Stromal cell of bone marrow (primary cell): ENCODE measurements at places on chromosomes 1 and 21.

DNA sequence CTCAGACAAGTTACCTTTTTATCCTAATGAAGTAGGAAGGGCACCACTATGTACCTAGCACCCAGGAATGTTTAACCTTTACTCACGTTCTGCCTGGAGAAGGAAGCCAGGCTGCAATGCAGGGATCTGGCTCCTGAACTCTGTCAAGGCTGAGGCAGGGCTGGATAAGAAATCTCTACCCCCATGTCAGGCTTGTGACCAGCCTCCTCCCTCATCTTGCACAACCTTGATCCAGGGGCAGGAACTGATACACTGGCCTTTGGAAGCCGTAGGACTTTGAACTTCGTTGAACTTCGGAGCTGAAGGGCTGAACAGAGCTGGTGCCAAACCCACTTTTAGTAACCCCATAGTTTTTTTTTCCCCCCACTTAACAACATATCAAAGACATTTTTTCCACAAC is 8.0 kb upstream of the AKR1A1 start:
- no peak for DNase-seq

GRCh38 chr1:193339401-193339800 is 153.0 kb upstream of the B3GALT2 start:
- no peak for DNase-seq

GRCh38 chr1:29603622-29604021 is 367.3 kb downstream of the PTPRU start:
- DNase-seq: no peak

DNA sequence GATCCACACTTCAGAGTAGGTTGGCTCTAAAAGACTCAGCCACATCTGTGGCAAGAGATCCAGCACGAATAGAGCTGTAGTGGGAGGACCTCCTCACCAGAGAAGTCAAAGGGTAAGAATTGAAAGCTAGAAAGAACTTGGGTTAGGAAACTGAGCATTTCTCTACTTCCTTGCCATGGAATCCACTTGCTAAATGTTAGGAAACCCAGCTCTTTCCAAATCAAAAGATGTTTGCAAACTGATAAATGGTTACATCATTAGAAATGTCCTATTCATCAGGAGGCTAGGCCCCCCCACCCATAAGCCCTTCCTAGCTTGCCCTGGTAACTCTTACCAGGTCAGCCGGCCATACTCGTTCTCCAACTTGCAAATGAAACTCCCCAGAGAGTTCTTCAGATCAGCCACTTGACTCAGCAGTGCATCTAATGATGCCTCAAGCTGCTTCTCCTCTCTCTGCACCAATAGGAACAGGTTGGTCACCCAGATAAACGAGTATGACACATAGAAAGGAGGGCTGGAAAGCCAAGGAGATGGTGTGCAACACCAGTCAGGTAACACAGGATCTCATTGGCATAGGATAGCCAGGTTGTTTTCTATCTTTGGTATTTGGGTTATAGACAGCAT is 1.5 kb downstream of the MED8 start:
- no peak for DNase-seq

- peak; percentile 31 for DNase-seq
Measured at GRCh38 chr21:32772281-32773047, 909 bp upstream of the PAXBP1 start.

- no peak for DNase-seq
Measured at GRCh38 chr1:3683992-3684391, 31.7 kb downstream of the TP73 start.

GRCh38 chr1:109078317-109078716 is 2.5 kb upstream of the TAF13 start:
- DNase-seq: no peak
